ENCODE measurements at places on chromosomes 12 and 14.

- no peak for DNase-seq
Observed at GRCh38 chr12:3904999-3905398, 31.8 kb upstream of the PARP11 start.

DNA sequence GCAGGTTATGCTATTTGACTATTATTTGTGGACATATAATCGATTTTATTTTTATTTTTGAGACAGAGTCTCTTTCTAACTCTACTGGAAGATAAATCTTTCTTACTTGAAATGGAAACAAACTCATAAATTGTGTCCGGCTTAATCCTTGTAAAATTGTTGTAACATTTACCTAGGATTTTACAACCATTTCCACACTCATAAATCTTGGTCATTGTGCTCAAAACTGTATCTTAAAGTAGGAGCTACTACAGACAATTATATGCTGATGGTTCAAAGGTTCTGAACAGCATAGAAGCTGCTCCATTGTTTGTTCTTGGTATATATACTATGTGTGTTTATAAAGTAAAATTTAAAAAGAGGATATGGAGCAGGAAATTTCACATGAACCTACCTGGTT lies 4.6 kb upstream of the ARF6 start:
- DNase-seq: no peak

GRCh38 chr12:510071-510825 lies 50.5 kb downstream of the B4GALNT3 start:
- DNase-seq: no peak

DNA sequence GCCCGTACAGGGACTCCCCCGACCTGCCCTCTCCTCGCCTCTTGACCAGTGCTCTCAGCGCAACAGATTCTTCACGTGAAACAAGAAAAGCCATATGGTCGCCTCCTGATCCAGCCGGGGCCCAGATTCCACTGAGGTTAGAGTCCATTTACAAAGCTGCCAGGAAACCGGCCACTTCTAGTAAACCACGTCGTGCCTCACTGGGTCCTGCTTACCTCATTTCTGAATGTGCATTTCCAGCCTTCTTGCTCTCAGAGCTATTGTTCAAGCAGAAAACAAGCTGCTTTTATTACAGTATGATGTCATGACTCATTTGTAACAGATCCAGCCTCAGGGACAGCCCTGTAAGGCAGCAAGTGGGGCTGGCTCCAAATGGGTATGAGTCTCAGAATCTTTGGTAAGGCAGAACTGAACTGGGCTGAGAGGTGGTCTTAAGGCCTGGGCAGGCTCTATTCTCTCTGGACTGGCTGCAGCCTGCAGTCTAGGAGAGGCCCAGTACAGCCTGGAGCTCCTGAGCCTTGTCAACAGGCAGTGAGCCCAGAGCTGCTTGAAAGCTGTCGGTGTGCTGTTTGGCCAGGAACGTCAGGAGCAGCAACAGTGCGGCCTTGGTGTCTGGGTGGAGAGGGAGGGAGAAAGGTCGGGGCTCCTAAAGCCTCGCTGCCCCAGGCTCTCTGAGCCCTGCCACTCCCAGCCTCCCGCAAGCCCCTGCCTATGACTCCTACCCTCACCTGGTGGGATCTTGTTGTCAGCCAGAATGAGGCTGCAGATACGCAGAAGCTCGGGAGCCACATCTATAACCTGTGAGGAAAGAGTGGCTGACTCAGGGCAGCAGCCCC lies 8.3 kb downstream of the REC8 start:
- DNase-seq: no peak

DNA sequence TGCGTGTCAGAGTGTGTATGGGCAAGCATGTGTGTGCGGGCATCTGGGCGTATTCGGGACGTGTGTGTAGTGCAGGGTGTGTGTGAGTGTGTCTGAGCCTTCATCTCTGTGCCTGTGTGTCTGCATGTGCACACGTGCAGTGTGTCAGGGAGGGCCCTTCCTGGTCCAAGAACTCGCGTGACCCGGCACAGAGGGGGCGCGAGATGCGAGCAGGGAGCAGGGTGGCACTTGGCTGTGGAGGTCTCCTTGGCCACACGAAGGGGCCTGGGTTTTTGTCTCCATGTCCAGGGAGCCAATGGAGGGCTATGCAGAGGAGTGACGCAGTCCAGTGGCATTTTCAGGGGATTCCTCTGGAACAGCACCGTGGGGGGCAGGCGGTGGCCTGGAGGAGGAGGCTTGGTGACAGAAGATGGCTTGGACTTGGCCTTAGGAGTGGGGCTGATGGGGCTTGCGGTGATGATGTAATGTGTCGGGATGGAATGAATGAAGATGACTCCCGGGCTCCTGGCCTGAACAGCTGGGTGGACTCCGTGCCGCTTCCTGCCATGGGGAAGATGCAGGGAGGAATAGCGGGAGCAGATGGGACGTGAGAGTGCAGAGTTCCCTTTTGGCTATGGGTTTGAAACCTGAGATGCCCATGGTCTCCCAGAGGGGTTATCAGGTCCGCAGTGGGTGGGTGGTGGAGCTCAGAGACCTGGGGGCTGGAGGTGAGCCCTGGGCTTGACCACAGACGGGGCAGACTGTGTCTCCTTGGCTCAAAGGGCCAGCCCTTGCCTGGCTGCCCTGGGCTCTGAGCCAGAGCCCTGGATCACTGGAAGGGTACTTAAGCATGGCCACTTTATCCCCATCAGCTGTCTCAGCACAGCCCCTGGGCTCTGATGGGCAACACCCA lies 208.3 kb downstream of the PHETA1 start:
- DNase-seq: no peak

GRCh38 chr12:6542209-6543009 lies 8.1 kb downstream of the GAPDH start:
- no peak for DNase-seq

- DNase-seq: no peak
Observed at GRCh38 chr12:92961949-92962348, 32.9 kb upstream of the EEA1 start.

DNA sequence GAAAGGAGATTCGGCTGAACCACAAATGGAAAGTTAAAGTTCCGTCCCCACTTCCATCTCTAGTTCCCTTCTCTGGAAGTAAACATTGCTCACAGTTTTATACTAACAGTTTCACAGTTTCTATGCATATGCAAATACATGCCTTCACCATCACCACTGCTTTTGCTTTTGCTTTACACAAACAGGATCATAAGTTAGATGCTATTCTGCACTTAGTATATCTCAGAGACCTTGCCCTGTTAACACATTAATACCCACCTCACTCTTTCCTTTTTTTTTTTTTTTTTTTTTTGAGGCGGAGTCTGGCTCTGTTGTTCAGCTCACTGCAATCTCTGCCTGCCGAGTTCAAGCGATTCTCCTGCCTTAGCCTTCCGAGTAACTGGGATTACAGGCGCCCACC lies 890 bp downstream of the TEP1 start:
- DNase-seq: no peak

GRCh38 chr12:131030472-131031328 lies 77.0 kb downstream of the ADGRD1 start:
- no peak for DNase-seq

- DNase-seq: no peak
Observed at GRCh38 chr14:34450542-34450915, 11.5 kb downstream of the SPTSSA start.

- DNase-seq: no peak
Observed at GRCh38 chr12:124309231-124309630, 14.3 kb downstream of the RFLNA start.

- no peak for DNase-seq
Observed at GRCh38 chr12:54378796-54379397, 5.6 kb downstream of the ZNF385A start.

- no peak for DNase-seq
Observed at GRCh38 chr14:79581912-79582576, 629.3 kb downstream of the DIO2 start.

GRCh38 chr14:96380735-96381134 lies 11.2 kb upstream of the AK7 start:
- DNase-seq: no peak

All from osteocyte (in vitro differentiated cells).